ENCODE measurements at places on chromosomes 12 and 14.

- no peak for DNase-seq
Observed at GRCh38 chr12:5900533-5901205, 44.4 kb downstream of the ANO2 start.

GRCh38 chr12:113048716-113049127 is 7.8 kb upstream of the DTX1 start:
- DNase-seq = no peak

- DNase-seq = no peak
Observed at GRCh38 chr12:72570601-72571000, 298.4 kb downstream of the TRHDE start.

- DNase-seq = no peak
Observed at GRCh38 chr12:45599196-45599595, 130.3 kb upstream of the ARID2 start.

GRCh38 chr12:52063981-52064649 is 5.7 kb upstream of the ATG101 start:
- peak; percentile 90 for DNase-seq

DNA sequence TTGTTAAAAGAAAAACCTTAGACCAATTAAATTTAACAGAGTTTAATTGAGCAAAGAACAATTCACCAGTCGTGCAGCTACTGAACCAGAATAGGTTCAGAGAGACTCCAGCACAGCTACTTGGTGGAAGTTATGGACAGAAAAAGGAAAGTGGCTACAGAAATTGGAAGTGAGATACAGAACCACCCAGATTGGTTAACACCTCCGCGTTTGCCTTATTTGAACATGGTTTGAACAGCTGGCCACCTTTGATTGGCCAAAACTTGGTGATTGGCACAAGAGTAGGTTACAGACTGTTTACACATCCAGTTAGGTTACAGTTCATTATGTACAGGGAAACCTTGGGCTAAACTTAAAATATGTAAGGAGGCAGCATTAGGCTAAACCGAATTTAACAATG is 54.9 kb downstream of the SRGAP1 start:
- DNase-seq = no peak

DNA sequence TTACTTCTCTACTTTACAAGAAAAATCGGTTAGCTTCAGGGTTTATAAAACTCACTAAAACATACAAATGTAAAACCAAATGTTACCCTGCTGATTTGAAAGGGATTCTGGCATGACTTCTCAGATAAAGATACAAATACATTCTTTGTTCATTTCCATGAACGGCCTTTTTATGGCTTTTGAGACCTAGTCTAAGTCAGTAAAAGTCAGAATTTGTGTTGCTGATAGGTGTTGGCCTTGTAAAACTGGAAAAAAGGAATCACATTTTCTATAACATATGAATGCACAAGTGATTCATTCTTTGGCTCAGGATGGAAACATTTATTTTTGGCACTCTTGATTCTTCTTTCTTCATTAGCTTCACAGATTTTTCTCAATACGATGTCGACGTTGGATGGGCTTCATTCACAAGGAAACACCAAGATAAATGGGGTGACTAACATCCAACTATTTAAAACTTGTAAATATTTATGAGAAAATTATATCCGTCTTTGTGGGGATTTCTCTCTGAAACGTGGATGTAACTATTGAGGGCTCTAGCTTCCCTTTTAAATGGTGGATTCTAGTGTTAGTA is 27.0 kb upstream of the CPM start:
- DNase-seq = no peak

DNA sequence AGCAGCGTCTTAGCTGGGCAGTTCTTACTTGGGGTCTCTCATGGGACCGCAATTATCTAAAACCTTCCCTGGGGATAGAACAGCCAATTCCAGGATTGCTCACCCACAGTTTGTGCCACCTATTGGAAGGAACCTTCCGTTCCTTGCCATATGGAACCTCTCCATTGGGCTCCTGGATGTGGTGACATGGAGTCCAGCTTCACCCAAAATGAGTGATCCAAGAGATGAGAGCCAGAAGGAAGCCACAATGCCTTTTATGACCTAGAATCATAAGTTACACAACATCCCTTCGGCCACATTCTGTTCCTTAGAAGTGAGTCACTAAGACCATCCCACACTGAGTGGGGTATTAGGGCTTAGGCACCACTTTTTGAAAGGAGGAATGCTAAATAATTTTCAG is 164.4 kb downstream of the FBXL14 start:
- no peak for DNase-seq

- DNase-seq = no peak
Observed at GRCh38 chr14:72901361-72901760, 7.5 kb upstream of the DPF3 start.

- no peak for DNase-seq
Observed at GRCh38 chr14:61438036-61438435, 116.7 kb downstream of the PRKCH start.

DNA sequence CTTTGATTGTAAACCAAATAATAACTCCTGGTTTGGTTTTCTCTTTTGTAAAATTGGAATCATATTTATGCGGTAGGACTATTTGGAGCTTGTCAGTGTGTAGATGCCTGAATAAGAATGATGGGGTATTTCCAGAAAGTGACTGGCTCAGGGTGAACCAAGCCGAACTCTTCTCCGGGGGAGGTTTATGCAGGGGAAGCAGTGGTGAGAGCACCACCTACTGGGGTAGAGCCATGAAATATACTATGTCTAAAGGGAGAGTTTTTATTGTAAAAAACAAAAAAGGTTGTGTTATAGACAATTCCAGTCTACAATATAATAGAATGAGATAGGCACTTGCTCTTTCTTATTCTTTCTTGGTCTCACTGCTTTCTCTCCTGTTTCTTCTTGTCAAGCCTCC is 222.9 kb upstream of the SLC16A7 start:
- DNase-seq = no peak

- DNase-seq = no peak
Observed at GRCh38 chr14:43540948-43541347, 966.1 kb downstream of the FSCB start.

DNA sequence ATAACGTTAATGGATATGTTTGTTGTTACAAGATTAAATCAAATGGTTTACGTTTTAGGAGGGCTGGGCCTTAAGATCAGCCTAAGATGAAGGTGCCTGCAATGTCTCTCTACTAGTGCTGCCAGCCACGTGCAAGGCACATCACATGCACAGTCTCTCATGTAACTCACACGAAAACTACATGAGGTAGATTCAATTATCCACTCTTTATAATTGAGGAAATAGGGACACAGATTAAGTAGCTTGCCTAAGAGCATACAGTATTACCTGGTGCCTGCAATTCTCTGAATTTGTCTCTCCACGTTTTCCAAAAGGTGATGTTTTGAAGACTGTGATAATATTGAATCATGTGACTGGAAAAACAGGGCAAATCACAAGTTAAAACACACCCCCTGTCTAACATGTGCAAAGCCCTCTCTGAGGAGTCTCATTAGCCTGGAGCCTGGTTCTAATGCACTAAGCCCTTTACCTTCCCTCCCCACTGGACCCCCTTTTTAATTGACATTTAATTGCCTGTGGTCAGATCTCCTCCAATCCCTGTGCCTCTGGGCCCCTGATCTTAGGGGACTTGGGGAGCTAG is 14.6 kb upstream of the ATP2A2 start:
- DNase-seq = no peak

DNA sequence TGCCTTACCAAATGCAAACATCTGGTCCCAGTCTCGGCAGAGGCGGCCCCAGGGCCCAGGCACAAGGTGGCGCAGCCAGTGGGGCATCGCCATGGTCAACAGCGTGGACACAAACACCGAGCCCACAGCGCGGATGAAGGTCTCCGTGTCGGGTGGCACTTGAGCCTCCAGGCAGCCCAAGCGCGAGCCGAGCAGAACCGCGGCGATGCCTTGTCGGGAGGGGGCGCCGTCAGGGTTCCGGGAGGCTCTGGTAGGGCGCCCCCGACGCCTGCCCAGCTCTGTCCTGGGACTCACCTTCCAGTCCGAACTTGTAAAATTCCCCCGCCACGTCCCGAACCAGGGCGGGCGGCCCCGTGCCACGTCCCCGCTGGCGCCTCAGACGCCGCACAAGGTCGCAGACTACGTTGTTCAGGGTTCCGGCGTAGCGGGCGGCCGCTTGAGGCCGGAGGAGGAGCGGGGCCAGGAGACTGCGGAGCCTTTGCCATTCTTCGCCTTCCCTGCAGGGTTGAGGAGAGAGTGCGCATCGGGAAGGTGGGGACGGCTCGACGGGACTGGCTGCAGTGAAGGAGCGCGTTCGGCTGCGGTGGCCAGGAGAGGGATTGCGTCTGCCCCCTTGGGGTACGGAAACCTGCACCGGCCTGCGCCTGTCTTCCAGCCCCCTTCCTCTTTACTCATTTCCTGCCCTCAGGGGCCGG is 1.7 kb downstream of the CYP27B1 start:
- no peak for DNase-seq

- DNase-seq = no peak
Observed at GRCh38 chr12:93853698-93854478, 176.7 kb downstream of the CRADD start.

- DNase-seq = no peak
Observed at GRCh38 chr12:129544716-129545115, 359.1 kb downstream of the TMEM132D start.

DNA sequence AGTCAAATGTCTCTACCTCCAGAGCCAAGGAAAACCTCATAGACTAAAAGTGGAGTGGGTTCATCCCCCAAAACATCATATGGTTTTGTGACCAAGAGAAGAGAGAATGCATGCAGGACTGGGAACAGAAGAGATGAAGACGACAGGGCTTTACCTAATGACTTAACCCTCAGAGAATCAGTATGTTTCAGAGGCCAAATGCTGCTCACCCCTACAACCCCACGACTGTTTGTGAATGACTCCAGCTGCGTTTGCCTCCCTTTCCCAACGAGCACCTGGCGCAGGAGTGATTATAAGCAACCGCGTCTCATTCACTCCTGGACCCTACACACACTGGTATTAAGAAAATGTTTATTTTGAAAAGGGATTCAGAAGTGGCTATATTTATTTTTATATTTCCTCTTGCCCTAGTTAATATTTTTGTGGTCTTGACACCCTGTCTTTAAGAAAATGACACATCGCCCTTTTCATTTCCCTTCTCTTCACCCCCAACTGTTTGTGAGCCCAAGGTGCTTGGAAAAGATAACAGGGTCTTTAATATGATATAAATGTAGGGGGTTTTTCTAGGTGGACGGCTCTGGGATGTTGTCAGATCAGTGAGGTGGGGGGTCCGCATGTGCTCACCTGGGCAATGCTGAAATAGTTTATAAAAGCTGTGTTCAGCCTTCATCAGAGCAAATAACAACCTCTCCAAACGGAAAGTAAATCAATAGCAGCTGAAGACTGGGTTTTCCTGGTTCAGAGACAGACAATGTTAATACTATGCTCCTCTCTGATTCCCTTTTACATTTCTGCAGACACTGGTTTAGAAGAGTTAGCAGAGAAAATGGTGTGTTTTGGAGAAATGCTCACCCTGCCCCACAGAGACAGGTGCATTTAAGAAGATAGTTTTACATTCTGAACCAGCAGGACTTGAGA is 77.7 kb downstream of the SLC15A4 start:
- DNase-seq = no peak

DNA sequence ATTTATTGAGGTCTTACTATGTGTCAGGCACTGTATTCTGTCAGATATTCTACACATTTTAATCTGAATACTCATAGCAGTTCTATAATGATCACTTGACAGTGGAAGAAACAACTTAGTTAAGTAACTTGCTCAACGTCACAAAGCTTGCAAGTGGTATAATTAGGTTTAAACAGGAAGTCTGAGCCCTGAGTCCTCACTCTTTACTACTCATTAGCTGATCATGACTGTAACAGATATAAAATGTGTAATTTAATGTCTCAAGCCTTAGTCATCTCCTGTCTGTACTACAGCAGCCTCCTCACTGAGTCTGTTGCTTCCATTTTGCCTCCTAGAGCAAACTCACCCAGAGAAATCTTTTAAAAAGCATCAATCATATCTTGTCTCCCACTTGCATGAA is 38.9 kb downstream of the PPP4R4 start:
- DNase-seq = no peak

- no peak for DNase-seq
Observed at GRCh38 chr12:46087916-46088439, 97.6 kb upstream of the SCAF11 start.

DNA sequence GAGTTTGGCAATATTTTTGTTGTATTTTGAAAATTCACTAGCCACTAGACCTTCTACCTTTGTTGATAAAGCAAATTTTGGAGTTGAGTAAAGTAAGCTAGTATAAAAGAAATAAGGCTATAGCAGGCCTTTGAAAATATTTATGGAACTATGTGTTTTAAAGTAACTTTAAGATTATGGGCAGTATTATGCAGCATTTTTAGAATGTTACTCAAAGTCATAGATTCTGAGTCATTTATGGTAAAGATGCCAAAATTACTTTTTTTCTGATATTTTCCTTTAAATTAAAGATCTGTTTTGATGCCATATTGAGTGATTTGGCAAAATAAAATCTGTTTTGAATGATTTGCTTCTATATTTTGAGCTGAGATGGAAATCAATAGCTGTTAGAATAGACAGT is 57.2 kb downstream of the SYNE2 start:
- DNase-seq = no peak

- DNase-seq = no peak
Observed at GRCh38 chr12:76226397-76226796, 121.8 kb downstream of the BBS10 start.

DNA sequence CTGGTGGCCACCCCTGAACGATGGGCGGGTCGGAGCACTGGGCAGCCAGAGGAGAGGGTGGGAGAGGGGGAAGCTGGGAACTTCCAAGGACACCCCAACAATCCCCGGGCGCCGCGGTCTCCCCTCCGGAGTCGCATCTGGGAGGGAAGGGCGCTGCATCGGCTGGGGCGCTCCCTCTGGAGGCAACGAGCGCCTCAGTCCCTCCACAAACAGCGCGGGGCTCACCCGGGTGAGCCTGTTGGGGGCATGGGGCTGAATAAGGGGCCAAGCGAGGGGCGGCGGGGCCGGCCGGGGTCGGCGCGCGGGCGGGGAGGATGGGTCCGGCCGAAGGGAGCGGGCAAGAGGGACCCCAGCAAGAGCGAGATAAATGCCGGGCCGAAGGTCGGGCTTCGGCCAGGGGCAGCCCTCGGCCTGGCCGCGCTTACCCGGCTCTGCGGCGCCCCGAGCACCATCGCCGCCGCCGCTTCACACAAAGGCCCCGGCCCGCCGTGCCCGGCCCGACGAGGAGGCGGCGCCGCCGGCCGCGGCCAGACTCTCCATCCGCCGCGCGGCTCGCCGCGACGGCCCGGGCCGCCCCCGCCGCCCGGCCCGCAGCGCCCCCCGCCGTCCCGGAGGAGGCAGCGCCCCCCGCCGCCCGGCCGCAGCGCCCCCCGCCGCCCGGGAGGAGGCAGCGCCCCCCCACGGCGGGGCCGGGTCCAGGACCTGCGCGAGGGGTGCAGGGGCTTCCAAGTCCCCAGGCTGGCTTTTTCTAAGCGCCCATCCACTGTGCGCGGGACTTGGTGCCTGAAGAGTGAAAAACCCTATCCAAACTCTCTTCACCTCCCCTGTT is at the start of gene ZBTB39:
TSS of gene ZBTB39 (minus strand) at position 567 of the 829 bp plus-strand sequence. CDS start 1,629 bp downstream, outside the sequence.
- DNase-seq = peak; percentile 73

Measured in coronary artery (tissue), 2 donors.